Activated CD4-positive, CD25-positive, alpha-beta regulatory T cell treated with anti-CD3 and anti-CD28 coated beads, Interleukin-2, amount 50 U/mL, for 72 hours (primary cell): ENCODE measurements at places on chromosomes 13 and 19.

DNA sequence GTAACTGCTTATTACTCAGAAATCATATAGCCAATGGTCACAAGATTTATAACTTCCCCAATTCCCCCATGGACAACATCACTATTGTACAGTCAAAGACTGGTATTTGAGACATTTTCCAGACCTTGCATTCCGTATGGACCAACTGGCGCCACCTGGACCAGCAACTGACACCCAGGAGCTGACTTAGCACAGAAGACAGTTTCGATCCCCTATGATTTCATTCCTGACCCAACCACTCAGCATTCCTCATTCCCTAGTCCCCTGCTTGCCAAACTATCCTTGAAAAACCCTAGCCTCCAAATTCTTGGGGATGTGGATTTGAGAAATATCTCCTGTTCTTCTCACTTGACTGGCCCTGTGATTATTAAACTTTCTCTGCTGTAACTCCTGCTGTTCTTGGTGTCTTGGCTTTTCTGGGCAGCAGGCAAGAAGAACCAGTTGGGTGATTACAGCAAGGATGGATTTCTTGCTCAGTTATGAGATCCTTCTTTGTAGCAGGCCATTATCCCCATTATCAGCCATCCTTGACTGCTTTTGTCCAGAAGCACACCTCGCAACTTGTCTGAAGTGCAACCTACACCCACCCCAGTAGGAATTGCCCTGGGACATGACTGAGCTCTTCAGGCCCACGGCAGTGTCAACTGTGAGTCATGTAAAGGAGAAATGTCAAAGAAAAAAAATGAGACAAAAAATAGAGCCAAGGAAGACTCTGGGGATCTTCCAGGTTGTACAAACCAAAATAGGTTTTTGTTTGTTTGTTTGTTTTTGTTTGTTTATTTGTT, 13.7 kb upstream of the MAP3K10 start:
- DNase-seq, result no peak

GRCh38 chr19:52148256-52148655, 8.5 kb upstream of the ZNF616 start:
- no peak for DNase-seq

DNA sequence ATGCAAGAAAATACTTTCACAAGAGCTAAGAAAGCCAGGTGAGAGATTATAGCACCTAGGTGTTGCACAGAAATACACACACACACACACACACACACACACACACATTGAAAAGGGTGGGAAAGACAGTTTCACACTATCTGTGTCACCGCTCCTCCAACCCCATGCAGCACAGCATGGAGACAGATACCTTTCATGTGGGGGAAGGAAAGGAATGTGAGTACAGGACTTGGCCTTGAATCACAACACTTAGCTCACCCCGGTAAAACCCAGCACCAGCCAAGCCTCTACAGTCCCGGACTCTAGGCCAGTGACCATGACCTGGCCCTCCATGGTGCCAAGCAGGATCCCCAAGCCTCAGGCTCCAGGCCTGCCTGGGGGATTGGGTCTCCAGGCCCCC, 462.0 kb upstream of the SPRY2 start:
- no peak for DNase-seq

DNA sequence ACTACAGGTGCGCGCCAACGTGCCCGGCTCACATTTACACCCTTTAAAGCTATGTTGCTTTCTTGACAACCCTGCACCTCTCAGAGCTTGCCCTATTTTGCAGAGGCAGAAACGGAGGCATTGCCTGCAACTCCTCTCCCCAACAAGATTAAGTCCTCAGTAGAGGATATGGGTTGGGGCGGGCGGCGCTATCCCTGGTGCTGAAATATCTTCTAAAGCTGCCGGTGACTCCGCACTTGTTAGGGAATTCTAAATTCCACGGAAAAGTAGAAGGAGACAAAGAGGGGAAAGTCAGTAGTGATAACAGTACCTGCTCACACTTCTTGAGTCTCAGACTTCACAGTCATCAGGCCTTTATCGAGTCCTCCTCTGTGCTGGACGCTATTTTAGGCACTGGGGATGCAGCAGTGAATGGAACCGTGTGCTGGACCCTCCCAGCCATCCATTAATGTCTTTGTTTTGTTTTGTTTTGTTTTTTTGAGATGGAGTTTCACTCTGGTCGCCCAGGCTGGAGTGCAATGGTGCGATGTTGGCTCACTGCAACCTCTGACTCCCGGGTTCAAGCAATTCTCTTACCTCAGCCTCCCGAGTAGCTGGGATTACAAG, 18.0 kb downstream of the SLC5A5 start:
- no peak for DNase-seq

GRCh38 chr13:45086484-45086883, 33.8 kb upstream of the GTF2F2 start:
- no peak for DNase-seq
